ENCODE measurements at places on chromosomes 12 and 14.
A peak's percentile ranks its signal among the peaks of the same experiment; 100 is the strongest.

DNA sequence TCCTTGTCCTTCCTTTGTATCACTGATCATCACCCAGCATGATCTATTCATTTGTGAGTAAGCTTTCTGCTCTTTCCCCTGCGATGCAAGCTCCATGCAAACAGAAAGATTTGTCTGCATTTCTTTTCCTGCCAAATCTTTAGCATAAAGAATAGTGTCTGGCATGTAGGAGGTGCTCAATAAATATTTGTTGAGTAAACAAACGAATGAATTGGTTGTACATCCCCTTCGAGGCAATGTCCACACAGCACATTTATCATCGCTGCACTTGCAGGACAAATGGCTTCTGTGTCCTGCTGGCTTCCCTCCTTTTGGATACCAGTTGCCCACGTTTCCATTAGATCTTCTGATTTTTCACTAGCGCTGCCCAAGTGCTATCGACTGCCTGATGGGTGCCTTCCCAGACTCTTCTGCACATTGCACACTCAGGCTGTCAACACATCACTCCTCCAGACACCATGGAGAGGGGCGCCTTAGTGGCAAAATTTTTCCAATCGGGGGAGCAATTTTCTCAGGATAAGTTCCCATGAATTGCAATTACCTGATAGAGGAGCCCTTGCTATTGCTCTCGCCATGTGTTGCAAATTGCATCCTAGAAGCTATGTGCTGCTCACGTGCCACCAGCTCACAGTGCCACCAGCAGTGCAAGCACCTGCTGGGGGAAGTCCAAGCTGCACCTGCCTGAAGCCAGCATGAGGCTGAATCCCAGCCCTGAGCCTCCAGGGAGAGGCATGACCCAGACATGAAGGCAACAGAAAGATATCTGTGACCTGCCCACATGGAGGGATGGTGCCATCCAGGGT lies 206.6 kb downstream of the KIF26A start:
- DNase-seq, result no peak

- peak; percentile 26 for DNase-seq
Observed at GRCh38 chr14:73591690-73592449, at the start of gene ACOT4. TSS of gene ACOT4 (plus strand) at chr14:73591873. CDS start at chr14:73591960, 87 bp downstream.

DNA sequence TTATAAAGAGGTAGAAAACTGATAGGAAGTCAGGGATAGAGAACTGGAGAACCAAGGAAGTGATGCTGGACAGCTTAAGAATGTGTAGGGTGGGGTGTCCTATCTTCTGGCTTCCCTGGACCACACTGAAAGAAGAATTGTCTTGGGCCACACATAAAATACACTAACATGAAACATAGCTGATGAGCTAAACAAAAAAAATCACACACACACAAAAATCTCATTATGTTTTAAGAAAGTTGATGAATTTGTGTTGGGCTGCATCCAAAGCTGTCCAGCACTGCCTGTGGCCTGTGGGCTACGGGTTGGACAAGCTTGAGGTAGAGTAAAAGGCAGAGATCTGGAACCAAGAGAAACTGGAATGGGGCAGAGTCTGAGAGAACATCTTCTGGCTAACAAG lies 7.4 kb downstream of the GLT8D2 start:
- DNase-seq, result no peak

- no peak for DNase-seq
Observed at GRCh38 chr14:95620659-95621059, 65.6 kb upstream of the TCL1B start.

GRCh38 chr14:103688906-103689902 lies 26.0 kb downstream of the XRCC3 start:
- no peak for DNase-seq

GRCh38 chr12:44876544-44877410 lies 662 bp upstream of the NELL2 start:
- peak; percentile 6 for DNase-seq

- no peak for DNase-seq
Observed at GRCh38 chr14:101775826-101776225, 14.3 kb downstream of the PPP2R5C start.

GRCh38 chr12:6941267-6941666 lies 2.3 kb upstream of the RNU7-1 start:
- no peak for DNase-seq

- no peak for DNase-seq
Observed at GRCh38 chr14:32559590-32559989, 230.5 kb downstream of the AKAP6 start.

DNA sequence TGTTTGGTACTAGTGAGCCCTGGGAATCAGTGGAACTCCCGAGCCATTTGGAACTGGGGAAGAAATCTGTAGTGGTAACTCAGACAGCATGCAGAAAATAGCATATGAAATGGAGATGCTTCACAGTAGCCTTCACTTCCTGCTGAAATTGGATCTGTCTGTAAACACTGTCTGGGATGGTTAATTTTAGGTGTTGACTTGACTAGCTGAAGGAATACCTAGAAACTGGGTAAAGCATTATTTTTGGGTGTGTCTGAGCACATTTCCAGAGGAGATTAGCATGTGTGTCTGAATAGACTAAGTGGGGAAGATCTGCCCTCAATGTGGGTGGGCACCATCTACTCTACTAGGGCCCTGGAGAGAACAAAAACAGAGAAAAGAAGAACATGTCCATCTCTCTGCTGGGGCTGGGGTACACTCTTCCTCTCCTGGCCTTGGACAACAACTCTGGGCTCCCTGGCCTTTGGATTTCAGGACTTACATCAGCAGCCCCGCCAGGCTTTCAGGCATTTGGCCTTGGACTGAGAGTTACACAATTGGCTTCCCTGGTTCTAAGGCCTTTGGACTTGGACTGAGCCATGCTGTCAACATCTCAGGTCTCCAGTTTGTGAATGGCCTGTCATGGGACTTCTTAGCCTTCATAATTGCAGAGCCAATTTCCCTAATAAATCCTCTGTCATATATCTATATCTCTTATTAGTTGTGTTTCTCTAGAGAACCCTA lies 14.0 kb upstream of the CRADD start:
- no peak for DNase-seq

GRCh38 chr12:12323591-12323990 lies 26.5 kb downstream of the MANSC1 start:
- no peak for DNase-seq

GRCh38 chr12:105396983-105397382 lies 66.5 kb downstream of the C12orf75 start:
- DNase-seq, result no peak

DNA sequence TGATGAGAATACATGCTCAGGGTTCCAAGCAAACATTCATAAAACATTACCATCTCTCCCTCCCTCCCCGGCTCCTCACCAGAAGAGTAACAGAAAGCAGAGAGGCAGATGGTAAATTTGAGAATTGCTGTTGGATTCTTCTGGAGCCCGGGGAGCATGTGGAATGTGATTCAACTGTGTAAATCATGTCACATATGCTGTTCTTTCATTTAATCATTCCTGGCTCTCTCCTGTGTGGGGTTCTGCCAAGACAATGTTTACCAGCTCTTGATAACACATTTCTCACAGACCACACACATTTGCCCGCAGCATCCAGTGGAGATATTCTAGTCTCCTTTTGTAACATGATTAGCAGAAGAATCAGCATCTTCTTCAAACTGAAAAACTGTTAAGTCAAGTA lies 23.4 kb upstream of the NR2C1 start:
- no peak for DNase-seq

DNA sequence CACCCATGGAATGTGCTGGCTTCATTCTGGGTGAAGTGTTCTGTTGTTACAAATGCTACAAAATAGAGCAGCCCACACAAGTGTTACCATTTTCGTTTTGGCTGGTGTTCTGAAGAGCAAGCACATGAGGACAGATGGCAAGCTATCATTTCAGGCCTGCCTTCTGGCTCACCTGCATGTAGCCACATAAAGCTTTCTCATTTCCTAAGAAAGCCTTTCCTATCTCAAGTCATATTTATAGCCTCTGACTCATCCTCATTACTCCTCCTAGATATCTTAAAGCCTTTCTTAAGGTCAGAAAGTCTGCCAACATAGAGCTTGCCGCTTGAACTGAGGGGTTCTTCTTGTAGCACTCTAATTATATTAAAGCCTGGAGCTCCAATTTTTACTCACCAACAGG lies 89.0 kb downstream of the PTPRR start:
- DNase-seq, result no peak

DNA sequence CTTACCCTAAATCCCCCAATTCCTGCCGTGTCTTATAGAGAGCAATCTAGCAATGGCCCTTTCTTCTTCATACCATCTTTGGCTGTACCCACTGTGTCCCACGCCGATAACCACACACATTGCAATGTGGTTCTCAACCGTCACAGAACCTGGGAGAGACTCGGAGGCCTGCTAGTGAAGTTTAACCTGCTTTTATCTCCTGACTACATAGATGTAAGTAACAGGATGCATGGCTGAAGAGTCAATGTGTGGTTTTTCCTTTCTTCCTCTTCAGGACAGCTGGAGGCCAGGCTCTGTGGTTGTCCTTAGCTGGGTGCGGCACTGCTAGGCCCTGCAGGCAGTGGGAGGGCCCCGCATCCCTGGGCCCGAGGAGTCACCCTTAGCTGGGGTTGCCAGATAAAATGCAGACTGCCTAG lies 51.3 kb downstream of the ZNF664 start:
- no peak for DNase-seq

GRCh38 chr12:9710584-9711375 lies 22.1 kb downstream of the CLECL1 start:
- DNase-seq, result no peak

DNA sequence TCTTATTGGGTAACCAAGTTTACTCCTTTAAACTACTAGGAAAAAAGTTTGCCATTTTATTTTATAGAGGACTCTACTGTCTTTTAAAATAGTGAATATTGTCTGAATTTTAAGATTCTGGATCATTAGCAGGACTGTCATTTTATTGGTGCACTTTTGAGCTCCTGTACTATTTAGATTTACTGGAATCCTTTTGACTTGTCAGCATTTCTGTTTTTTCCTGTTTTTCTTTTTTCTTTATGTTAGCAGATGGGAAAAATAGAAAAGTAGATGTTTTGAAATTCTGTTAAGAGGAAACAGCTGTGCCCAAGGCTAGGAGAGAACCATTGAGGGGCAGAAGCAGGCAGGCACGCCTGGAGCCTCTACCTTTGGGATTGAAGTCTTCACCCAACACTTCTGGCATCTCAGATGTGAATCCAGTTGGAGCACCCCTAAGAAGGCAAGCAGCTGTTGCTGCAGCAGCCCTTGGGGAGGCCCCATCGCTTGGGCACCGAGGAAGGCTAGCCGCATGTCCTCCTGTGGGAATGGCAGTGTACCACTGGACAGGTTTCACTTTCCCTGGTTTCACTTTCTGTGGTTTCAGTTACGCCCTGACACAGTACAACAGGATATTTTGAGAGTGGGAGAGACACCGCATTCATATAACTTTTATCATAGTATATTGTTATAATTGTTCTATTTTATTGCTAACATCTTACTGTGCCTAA lies 11.5 kb downstream of the RIMKLB start:
- no peak for DNase-seq

GRCh38 chr12:79366374-79366773 lies 324.4 kb downstream of the PAWR start:
- DNase-seq, result no peak

DNA sequence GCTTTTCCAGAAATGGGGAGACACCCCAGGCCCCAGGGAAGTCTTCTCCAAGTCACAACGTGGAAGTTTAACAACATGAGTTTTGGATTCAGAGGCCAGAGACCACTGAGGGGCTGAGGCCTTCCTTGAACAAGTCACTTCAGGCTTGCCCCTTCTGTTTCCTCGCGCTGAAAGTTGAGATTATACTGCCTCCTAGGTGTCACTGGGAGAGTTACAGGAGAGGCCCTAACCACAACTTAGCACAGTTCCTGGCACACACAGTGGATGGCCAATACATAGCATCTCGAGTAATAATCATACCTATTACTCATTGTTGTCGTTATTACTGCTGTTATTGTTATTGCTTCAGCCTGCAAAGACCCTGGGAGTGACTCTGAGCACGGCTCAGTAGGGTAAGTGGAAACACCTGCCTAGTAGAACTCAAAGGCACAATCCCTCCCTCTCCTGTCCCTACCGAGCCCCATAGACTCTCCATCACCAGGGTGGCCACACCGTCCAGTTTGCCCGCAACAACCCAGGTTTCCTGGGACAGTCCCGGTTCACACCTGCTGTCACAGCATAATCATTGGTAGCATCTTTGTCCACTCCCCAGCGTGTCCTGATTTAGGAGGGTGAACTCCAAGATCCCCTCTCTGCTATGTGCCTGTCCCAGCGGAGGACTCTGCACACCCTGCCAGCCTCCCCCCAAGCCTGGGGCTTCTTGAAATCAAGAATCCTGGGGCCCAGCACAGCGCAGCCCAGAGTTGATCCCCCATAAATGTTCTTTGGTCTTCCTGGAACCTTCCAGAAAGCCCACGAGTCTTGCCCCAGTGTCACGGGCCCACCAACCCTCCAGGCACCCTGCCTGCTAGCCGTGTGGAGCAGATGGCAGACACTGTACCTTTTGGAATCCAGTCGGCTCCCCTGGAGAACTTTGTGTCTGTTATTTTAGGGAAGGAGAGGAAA lies 85.0 kb downstream of the SYNE3 start:
- DNase-seq, result no peak
